ENCODE measurements at places on chromosomes 7 and 10. TPM values are rescaled to one million over a fixed set of nuclear protein-coding genes. Genes with fewer than 3 reads are reported as not detected.

The TMEM229A gene
- total RNA-seq = not detected

The ZMIZ2 gene
- total RNA-seq = 53.0 TPM

The CALHM3 gene
- total RNA-seq = not detected

The LIPJ gene
- 0.08 TPM for total RNA-seq

The BHLHA15 gene
- total RNA-seq = 8.1 TPM

The MACROH2A2 gene
- 72.4 TPM for total RNA-seq

The MBL2 gene
- not detected for total RNA-seq

The PPP1R3C gene
- total RNA-seq = 1.8 TPM

The TMEM176A gene
- 18.9 TPM for total RNA-seq

The CCT6A gene
- total RNA-seq = 171 TPM

- DNase-seq = no peak
Measured at GRCh38 chr7:318476-318875, 28.5 kb downstream of the FOXL3 start.

DNA sequence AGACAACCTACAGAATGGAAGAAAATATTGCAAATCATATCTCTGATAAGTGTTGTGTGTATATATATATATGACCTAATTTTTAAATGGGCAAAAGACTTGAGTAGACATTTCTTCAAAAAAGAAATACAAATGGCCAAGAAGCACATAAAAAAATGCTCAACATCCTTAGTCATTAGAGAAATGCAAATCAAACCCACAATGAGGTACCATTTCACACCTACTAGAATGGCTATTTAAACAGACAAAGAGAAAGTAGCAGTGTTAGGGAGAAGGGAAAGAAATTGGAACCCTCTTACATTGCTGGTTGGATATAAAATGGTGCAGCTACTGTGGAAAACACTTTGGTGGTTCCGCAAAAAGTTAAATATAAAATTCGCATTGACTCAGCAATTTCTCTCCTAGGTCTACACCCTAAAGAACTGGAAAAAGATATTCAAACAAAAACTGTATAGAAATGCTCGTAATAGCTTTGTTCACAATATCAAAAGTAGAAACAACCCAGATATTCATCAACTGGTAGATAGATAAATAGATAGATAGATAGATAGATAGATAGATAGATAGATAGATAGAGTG, 16.3 kb downstream of the ACSL5 start:
- no peak for DNase-seq

DNA sequence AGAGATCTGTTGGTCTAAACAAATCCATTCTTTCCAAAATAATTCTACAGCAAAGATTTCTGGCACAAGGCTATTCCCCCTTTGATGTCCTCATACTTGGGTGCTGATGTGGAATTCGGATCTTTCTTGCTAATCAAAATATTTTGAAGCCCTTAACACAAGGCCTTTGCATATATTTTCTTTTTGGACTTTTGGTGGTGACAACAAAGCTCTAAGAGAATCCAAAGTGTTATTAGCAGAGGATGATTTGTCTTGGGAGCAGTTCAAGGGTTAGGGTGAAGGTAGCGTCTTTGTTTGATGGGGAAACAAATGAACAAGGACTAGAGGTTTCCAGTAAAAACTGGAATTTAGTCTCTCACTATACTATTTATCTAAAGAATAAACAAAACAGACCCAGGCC, 197.9 kb downstream of the CDCA7L start:
- DNase-seq = no peak

DNA sequence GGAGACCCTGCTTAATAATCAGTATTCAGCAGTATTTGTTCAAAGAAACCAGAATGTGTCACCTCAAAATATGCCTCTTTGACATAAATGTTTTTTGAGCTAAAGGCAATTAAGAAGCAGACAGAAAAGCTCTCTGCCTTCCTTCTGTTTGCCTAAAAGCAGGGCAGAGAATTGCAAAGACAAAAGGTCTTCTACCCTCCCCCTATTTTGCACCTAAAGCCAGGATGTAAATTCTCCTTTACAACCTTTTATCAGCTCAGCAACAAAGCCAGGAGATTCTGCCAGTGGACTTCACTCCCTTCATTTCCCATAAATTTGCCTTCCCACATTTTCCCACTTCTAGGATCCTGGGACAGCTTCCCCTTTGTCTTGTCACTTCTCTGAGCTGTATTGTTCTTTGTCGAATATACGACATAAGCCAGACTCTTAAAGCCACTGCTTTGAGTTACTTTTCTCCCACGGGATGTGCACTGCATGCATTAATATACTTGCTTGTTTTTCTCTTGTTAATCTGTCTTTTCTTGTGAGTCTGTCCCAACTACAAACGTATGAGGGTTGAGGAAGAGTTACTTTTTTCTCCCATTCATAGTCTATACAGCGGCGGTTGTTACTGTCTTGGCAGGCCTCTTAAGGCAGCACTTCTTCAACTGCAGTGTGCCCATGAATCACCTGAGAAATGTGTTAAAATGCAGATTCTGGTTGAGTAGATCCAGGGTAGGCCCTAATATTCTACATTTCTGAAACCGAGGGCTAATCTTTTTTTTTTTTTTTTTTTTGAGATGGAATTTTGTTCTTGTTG, 48.2 kb downstream of the ST8SIA6 start:
- no peak for DNase-seq

DNA sequence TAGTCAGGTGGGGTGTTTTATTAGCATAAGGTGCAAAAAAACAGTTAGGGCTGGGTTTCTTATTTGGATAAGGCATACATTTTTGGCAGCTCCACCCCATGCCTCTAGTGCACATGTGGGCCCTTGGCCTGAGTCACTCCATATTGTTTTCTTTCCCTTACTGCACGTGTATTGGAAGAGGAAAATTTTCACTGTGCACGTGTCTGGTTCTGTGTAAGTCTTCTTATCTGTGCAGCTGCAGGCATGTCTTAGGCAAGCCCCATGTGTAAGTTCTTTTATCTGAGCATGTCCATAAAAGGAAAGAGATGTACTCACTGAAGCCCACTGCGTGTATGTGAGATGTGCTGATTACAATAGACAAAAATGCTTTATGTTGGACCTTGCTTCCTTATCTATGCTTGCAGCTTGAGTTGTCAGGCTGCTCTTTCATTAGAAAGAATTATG, 540.3 kb upstream of the IGFBP3 start:
- no peak for DNase-seq

DNA sequence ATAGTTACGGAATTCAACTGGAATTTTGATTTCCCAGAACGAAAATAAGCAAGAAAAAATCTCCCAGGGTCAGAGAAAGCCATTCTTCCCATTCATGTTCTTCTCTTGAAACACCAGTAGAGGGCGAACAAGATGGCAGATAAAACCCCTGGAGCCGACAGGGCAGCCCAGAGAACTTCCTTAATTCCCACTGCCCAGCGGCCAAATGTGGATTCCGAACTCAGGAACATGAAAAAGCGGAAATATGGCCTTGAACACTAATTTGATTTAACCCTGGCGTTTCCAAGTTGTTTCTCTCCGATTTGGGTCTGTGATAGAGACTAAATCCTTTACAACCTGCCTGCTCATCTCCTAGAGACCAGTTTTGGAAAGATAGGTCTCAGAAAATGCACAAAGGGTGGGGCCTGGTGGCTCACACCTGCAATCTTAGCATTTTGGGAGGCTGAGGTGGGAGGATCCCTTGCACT, 100.7 kb upstream of the WAC start:
- DNase-seq = peak; percentile 10

DNA sequence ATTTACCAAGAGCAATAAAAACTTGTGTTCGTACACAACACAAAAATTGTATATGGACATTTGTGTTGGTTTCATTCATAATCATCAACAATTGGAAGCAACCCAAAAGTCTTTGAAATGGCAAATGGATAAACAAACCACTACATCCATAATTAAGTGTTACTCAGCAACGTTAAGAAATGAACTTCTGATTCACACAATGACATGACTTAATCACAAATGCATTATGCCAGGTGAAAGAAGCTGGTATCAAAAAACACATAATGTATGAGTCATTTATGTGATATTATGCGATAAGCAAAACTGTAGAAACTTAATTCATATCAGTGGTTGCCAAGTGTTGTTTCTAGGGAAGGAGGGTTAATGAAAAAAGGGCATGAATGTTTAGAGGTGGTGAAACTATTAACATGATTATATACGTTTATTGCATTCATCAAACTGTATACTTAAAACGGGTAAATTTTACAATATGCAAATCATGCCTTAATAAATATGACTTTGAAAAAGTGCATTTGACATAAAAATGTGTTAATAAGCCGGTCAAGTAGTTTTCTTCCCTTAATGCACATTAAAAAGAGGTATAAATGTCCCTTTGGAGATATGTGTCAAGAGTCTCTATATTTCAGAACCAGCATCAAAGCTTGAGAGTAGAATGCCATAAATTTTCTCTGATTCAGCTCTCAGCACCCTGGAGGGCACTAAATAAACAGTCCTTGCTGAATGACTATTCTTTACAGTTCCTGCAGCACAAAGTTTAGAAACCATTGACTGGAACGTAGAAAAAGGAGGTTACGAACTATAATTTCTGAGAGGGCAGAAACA, 84.8 kb upstream of the GRM3 start:
- no peak for DNase-seq

GRCh38 chr7:25894002-25894901, 257.7 kb upstream of the NFE2L3 start:
- DNase-seq = no peak

GRCh38 chr7:72924386-72924732, 536 bp upstream of the POM121 start:
- DNase-seq = no peak

GRCh38 chr7:73342645-73343044, 14.7 kb downstream of the FKBP6 start:
- DNase-seq = no peak

- no peak for DNase-seq
Measured at GRCh38 chr10:51770709-51771108, 71.3 kb upstream of the CSTF2T start.

GRCh38 chr10:14601326-14601725, 173.4 kb downstream of the FAM107B start:
- no peak for DNase-seq

DNA sequence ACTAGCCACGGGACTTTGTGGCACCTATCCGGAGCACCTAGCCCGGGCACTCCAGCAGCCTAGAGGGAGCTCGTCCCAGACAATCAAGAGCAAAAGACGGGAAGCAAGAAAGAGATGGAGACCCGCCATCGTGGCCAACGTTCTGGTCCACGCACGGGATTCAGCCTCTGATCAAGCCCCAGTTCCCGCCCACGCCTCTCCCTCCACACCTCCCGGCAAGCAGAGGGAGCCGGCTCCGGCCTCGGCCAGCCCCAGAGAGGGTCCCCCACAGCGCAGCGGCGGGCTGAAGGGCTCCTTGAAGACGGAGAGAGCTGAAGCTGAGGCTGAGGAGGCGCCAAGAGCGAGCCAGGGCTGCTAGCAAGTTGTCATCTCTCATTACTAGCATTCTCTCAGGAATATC, 992 bp upstream of the SLC39A12 start:
- DNase-seq = no peak

DNA sequence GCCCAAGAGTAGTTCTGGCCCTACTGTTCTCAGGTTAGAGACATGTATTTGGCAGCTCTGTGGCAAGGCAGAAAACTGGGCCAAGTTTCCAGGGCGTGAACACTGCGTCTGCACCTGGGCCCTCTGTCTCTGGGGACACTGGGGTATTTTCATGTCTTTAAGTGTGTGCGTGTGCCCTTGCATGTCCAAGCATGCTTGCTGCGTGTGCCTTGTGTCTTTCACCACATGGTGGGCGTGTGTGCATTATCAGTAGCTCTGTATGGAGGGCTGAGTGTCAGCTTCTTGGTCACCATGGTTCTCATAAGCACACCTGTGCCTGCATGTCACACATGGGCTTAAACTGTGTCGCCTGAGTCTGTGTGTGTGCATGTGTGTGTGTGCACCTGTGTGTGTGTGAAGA, 69.3 kb downstream of the HIPK2 start:
- no peak for DNase-seq

DNA sequence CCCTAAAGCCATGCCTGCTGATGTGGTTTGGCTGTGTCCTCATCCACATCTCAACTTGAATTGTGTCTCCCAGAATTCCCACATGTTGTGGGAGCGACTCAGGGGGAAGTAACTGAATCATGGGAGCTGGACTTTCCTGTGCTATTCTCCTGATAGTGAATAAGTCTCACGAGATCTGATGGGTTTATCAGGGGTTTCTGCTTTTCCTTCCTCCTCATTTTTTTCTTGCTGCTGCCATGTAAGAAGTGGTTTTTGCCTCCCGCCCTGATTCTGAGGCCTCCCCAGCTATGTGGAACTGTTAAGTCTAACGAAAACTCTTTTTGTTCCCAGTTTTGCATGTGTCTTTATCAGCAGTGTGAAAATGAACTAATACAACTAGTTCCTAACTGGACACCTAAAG, 11.8 kb downstream of the MACROH2A2 start:
- no peak for DNase-seq

DNA sequence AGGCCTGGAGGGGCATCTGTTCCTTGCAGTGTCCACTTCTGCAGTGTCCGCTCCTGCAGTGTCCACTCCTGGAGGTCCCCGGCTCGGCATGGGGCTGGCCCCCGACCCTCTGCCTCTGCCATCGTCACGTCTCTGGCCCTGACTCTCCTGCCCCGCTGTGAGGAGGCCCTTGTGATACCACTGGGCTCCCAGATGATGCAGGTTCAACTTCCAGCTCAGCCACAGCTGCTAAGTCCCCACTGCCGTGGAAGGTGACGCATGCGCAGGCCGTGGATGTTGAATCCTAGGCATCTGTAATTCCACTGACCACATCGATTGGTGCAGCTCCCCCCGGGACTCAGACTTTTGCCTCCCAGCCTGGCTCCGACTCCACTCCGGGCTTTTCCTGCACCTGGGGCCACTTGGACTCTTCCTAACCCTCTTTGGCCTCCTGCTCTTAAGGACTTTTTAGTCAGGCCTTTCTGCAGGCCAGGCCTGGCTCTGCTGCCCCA, 95.1 kb downstream of the GLRX3 start:
- no peak for DNase-seq

GRCh38 chr10:71661060-71661622, 58.4 kb downstream of the C10orf105 start:
- DNase-seq = no peak

GRCh38 chr10:124320778-124321432, 97.8 kb downstream of the OAT start:
- DNase-seq = no peak

DNA sequence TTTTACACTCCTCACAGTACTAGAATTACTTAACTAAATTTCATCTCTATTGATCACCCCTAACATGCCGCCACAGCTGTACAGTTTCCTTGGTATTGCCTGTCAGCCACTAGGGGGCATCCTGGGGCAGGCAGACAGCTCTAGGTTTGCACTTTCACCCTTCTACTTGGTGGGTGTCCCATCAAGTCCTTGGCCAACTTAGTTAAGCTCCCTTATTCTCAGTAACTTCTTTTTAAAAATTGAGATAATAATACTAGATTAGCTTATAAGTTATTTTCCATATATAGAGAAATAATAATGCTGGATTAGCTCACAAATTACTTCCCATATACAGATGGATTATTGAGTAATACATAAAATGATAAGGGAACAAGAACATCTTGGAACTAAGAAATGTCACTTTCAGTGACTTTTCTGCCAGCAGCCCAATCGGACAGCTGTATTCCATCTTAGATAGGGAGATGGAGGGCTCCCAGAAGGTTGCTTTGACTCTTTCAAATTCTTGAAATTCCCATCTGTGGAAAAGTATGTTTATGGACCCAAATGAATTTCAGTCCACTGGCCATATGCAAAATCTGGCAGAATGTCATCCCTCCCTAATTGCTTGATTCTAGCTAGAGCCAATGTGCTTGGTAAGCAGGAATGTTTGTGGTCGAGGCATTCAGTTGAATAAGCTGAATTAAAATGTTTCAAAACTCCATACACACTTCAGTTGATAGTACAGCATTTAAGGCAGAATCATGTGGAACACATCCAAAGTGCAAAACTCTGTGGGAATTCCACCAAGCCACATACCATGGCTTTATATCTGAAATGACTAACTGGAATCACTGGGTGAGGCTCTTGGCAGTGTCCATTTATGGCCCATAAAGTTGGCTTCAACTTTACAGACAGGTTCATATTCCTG, 309.7 kb downstream of the CSTF2T start:
- DNase-seq = peak; percentile 76

Data from kidney epithelial cell (primary cell).